ENCODE measurements at places on chromosomes 7 and 10.

- DNase-seq = no peak
Observed at GRCh38 chr7:54705436-54705835, 53.6 kb downstream of the SEC61G start.

- DNase-seq = no peak
Observed at GRCh38 chr10:15103513-15103912, 6.4 kb downstream of the RPP38 start.

- DNase-seq = no peak
Observed at GRCh38 chr7:70051726-70052125, 453.5 kb downstream of the AUTS2 start.

GRCh38 chr10:68871105-68871711, 29.9 kb upstream of the DDX50 start:
- no peak for DNase-seq

DNA sequence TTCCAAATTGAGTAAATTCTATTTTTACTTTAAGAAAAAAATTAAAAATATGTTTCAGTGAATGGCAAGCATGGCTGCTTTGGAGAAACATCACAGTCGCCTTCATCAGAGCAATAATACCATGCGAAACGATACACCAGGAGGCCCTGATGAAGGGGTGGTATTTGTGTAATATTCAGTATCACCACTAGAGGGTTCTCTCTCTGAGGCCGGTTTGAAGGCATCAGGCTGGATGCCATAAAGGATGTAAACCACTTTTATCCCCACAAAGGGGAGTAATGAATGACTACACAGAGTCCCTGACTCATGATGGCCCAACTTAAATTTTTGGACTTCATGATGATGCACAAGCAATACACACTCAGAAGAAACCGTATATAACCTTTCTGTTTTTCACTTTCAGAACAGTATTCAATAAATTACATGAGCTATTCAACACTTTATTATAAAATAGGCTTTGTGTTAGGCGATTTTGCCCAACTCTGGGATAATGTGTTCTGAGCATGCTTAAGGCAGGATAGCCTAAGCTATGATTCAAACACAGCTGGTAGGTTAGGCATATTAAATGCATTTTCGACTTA, 95.5 kb downstream of the PPP1R17 start:
- no peak for DNase-seq

DNA sequence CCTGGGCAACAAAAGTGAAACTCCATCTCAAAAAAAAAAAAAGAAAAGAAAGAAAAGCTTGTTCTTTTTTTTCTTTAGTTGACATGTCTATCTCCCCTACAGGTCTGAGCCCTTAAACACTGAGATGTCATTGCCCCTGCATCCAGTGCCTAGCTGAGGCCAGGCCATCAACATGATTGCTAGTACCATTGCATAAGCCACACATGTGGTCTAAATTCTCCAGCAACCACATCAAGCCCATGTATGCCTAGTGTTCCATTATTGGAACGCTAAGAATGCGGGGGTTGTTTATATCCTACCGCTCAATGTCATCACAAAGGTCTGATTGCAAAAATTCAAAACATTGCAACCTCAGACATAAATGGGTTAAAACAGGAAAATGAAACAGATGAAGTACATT, 62.7 kb downstream of the NPTX2 start:
- DNase-seq = no peak
